ENCODE measurements at places on chromosomes 12 and 14. TPM values are rescaled to one million over a fixed set of nuclear protein-coding genes. Genes with fewer than 3 reads are reported as not detected.

TTC5 gene
- total RNA-seq = 9.5 TPM

GRCh38 chr12:40033242-40033630 is 72.6 kb downstream of the SLC2A13 start:
- DNase-seq = no peak

NRXN3 gene
- total RNA-seq = 1.1 TPM

PLEKHG7 gene
- total RNA-seq = not detected

DNA sequence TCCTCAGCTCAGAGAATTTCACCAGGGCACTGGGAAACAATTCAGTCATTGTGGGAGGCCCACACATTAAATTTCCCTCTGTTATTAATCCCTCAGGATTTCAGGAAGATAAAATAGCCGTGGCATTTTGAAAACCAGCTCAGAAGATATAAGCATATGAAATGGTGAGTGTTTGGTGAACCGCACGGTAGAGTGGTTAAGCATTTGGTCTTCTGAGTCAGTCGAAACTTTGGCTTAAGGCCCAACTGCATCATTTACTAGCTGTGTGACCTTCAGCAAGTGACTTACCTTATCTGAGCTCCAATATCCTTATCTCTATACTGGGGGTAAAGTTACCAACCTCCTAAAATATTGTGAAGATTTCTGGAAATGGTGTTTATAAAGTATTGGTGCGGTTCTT is 5.2 kb upstream of the VRK1 start:
- DNase-seq = peak; percentile 32

- DNase-seq = no peak
Observed at GRCh38 chr12:66900616-66901015, 221.7 kb upstream of the GRIP1 start.

DNA sequence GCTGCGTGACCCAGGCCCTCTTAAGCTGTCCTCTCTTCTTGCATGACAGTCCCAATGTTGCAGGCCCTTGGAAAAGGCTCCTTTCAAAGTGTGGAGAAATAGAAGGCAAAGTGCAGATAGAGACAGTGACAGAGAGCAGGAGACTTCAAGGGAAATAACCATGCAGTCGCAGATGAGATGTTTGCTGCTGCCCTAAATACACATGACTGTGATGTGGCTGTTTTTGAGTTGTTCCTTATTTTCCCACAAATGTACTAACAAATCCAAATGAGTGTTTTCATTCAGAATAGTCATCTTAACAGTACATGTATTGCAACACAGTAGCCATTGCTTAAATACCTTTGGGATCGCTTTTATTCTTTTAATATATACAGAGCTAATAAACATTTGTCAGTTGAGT is 101.6 kb downstream of the SLC15A5 start:
- DNase-seq = no peak

GRCh38 chr12:122995503-122996187 is 15.2 kb downstream of the ARL6IP4 start:
- no peak for DNase-seq

DNA sequence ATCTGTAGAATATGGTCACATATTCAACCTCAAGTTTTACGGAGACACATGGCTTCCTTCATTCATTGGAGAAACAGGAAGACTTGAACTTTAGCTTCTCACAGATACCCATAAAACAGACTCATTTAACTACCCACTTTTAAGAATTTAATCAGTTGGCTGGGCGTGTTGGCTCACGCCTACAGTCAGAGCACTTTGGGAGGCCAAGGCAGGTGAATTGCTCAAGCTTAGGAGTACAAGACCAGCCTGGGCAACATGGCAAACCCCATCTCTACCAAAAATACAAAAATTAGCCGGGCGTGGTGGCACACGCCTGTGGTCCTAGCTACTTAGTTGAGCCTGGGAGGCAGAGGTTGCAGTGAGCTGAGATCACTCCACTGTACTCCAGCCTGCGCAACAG is 64.7 kb upstream of the STAC3 start:
- DNase-seq = no peak

GRCh38 chr12:10131111-10131690 is 1.2 kb upstream of the CLEC7A start:
- DNase-seq = no peak

- DNase-seq = no peak
Observed at GRCh38 chr12:67813456-67813904, 164.9 kb downstream of the DYRK2 start.

GRCh38 chr14:80059041-80059440 is 152.3 kb downstream of the DIO2 start:
- no peak for DNase-seq

DNA sequence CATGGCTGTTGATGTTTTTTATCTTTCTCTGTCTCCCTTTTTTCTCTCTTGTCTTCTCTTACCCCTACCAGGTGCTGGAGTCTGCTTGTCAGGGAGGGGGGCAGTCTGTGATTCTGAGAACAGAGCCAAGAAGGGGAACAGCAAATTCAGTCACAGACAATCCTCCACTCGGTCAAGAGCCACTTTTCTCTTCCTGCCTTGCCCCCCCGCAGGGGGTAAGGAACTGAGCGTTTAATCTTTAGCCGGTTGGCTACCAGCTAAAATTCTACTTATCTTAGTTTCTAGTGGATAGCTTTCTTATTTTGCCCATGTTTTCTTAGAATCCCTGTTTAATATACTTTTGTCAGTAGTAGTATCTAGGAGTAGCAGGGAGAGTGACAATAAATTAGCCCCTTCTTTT is 1.9 kb downstream of the RIMKLB start:
- no peak for DNase-seq

DNA sequence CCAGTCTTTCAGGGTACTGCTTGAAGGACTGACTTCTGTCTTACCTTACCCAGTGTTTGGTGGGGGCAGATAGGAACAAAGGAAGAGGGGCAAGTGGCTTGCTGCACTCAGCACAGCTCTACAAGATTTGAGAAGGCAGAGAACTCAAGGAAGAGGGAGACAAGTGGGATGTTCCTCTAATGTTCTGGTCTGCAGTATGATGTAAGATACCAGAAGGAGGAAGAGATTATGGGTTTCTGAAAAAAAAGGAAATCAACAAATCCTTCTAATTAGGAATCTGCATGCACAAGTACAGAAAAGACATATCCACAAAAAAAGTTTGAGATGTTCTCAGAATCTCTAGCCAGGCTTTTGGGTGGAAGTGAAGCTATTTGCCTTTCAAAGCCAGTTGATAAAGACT is 37.1 kb downstream of the USP15 start:
- no peak for DNase-seq

DNA sequence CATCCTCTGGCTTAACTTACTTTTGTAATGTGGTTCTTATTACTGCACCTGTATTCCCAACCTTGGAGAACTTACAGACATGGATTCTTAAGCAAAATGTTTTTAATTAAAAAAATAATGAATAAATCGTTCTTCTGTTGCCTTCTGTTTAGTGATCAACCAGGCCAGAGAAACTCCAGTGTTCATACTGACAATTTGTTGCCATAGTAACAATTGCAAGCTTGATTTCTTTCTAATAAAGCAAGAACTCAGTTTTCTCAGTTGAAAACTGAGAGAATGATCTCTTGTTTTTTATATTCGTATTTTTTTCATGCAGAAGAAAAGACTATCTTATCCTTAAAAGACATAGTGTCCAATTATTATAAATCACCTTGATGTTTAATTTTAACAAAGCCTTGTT is 106.5 kb upstream of the LMNTD1 start:
- no peak for DNase-seq

DNA sequence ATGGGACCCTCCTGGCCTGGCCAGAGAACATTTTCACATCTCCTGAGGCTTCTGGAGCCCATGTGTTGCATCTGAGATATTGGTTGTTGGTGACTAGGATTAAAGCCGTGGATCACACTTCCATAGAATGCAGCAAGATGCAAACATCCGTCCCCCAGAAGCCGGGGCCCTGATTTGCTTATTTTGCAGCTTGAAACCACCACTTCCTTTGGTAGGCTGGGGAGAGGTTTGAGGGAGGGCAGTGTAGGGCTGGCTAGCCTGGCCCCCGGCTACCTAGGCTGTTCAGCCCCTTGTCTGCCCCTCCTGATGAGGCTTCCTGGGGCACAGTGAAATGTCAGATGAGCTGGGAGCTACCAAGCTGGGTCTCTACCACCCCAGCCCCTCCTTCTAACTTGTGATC is 209.7 kb upstream of the PWP1 start:
- no peak for DNase-seq

GDF3 gene
- not detected for total RNA-seq

DNA sequence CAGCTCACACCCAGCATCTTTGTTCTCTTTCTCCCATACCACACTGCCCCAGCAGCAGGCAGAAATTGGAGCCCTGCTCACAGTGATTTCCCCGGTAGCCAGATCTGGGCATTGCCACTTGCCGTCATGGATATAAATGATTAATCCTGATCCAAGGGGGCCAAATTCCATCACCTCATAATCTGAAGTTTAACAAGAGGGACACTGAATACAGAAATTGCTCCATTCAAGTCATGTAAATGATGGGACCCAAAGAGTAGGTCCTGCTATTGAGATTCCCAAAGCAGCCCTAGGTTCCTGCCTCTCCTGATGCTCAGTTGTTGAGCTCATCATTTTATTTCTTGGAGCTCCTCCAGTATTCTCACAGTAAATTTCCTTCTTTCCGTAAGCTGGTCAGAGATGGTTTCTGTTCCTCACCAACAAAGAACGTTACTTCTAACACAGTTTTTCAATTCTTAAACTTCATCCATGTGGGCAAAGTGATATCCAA is 11.7 kb downstream of the ITPR2 start:
- peak; percentile 54 for DNase-seq

ABHD4 gene
- total RNA-seq = 21.7 TPM

SIRT4 gene
- 7.4 TPM for total RNA-seq

GRCh38 chr14:104353921-104354701 is 215.7 kb downstream of the KIF26A start:
- no peak for DNase-seq

ADGRD1 gene
- not detected for total RNA-seq

DNA sequence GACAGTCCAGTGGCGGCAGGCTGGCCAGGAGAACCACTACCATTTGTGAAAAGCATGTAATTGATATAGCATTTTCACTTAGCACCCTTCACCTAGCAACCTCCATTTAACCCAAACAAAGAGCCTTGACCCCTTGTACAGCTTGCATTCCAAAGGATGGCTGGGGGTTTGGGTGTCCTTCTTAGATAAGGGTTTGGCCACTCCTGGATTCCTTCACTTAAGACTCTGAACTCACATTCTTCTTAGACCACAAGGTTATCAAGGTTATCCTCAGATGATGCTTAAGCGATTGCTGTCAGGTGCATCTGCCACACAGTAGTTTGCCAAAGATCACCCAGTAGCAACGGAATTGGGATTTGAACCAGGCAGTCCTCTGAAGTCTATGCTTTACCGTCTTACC is 102.8 kb downstream of the ZNF664 start:
- peak; percentile 29 for DNase-seq

- DNase-seq = no peak
Observed at GRCh38 chr12:76669981-76670380, 93.9 kb upstream of the ZDHHC17 start.

DNA sequence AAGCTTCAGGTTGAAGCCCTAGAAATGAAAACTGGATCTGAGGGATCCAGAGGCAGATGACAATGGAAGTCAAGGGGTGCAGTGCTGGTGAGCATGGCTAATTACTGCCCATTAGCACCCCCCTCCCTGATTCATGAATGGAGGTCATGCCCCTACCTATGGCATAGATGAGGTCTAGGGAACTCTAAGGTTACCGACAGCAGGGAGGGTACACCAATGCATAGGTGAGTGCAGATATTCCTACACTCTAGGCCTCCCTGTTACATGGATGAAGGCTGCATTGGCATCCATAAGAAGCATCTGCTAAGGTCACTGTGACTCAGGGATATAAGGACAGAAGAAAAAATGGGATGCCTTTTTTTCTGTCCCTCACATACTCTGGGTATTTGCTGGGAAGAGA is 147.3 kb downstream of the CCDC59 start:
- DNase-seq = no peak

GRCh38 chr12:12880537-12880936 is 10.8 kb upstream of the GPRC5A start:
- no peak for DNase-seq

- peak; percentile 67 for DNase-seq
Observed at GRCh38 chr14:70896981-70897380, 10.3 kb upstream of the PCNX1 start.

GRCh38 chr14:93645200-93645599 is 143.1 kb downstream of the PRIMA1 start:
- no peak for DNase-seq

DNA sequence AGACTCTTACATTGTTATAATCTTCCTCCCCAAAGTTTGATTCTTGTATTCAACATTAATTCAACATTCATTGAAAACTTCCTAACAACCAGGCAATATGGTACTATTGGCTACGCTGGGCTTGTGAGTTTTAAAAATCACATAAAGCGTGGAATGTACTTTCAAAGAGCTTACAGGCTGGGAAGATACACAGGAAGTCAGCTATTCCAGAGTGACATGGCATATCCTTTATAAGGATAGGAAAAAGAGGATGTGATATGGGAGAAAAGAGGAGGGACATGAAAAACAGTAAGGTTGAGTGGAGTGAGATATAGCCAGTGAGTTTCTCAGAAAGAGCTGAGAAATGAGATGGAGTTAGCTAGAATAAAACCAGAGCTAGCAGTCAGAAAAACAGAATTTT is 103.6 kb upstream of the ATF7IP start:
- DNase-seq = no peak

- DNase-seq = no peak
Observed at GRCh38 chr14:56648508-56649301, 69.1 kb downstream of the TMEM260 start.

DNA sequence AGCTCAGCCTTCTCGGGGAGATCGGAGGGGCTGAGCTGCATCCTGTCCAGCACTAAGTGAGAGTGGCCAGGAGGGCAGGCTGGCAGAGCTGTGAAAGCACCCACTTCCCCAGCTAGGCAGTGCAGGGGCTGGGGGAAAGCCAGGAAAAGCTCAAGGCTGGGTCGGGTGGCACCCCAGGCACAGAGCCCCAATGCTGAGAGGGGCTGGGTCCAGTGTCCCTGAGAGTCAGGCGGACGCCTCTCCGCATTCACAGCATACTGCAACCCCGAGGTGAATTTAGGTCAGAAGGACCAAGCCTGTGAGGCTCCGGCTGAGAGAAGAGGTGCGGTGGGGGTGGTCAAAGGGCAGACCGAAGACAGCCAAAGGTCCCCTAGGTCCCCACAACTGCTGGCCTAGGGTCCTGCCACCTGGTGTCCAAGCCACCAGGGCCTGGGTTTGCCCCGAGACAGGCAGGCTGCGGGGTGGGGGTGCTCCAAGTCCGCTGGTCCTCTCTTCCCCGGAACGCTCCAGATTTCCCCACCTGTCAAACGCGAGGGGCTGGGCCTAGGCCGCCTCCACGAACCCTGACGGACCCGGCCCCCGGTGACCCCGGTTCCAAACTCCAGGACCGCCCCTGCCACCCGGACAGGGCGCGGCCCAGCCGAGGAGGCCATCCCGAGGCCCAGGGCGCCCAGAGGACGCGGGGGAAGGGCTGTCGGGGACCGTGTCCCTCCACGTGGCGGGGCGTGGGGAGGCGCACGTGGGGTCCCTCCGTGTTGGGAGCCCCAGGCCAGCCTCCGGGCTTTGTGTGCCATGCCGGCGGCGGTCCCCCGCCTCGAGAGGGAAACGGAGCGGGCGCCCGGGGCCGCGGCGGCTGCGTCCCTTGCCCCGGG is 527 bp downstream of the CAMKK2 start:
- DNase-seq = peak; percentile 10

Data from M059J (cell line).